HEK293T (cell line): ENCODE measurements at places on chromosomes 4 and X.

DNA sequence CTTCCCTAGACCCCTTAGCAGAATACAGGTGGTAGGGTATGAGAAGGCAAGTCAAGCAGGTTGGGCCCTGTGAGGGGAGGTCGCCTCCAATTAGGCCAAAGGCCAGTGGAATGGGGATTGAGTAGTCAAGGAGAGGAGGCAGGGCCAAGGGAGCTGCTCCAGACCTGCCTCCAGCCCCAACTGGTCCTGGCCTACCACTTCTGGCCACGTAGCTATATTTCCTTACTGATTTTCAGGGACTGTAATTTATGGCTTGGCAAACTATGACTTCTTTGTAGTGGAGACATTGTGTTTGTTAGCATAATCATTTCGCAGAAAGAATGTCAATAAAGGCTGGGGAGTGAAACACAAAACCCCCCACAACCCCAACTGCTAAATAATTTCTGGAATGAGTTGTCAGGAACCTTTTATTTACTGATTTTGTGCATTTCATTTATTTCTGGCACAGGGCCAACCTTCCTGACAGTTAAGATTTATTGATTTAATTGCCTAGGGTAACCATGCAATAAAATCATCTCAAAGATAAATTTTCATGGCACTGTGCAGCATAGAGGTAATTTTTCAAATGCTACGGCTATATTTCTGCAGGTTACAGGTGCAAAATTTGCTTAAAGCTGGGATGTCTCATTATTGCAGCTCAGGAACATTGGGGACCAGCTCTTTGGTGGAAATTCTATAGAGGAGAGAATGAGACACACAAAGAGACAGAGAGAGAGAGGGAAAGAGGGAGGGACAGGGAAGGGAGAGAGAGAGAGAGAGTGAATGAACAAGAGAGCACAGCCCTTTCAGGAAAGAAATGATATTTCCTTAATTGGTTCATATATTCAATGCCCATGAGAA is 494.9 kb downstream of the IDS start:
- no peak for DNase-seq

DNA sequence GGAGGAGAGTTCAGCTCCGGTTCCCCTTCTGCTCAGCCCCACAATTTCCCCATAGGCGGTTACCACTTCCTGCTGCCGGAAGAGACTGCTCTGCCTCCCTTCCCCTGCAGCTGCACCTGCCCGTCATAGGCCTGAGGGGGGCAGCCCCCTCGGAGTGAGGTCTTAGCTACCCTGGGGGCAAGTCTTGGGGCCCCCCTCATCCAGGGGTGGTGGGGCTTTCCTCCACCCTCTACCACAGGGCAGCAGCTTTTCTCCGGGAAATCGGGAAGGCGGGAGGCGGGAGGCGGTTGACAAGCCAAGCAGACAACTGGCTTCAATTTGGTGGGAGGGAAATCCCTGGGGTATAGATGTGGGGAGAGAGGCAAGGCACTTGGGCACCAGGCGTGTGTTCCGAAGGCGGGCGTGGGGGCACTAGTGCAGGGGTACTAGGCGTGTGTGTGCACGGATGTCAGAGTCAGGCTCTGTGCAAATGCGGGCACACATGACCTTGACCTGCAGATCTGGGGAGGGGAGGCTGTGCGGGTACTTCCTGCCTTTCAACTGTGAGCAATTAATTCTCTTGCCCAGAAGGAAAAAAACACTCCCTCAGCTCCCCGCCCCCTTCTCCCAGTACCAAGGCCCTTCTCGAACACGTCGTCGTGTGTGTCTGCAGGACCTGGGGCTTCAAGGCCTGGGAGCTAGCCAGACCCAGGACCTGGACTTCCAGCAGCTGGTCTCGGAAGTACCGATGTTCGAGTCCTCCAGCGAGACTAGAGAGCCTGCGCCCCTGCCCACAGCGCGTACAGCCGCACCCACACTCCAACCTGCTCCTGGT is 1.0 kb upstream of the ARHGAP4 start:
- DNase-seq: no peak

DNA sequence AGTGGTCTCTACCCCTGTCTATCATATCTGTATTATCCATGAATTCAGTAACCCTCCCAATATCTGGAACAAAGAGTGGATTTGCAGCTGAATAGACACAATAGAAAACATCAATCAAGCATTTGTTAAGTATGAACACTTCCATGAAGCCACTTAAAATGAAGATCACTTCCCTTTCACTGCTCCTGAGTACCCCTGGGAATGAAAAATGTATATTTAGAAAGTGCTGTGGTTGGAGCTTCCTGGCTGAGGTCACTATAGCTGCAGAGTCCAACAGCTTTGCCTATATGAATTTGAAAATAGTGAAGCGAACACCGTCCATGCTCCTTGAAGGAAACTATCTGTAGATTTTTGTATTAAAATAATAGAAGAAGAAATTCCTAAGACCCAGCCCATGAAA is 227.0 kb downstream of the DTHD1 start:
- no peak for DNase-seq

DNA sequence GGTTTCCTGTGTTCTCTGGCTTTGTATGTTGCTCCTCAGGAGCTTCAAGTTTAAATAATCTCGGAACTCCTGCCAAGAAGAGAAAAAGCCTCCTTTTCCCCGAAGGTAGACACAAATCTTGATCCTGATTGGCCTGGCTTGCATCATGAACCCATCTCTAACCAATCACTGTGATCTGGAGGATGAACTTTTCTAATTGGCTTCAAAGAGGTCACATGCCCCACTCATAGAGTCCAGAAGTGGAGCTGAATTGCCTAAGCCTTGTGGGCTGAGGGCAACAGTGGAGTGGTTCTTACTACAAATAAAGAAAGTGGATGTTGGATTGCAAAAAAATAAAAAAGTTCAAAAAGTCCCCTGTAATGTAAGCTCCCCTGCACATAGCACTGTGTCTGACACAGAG is 245.9 kb downstream of the MID1IP1 start:
- DNase-seq: no peak
